ENCODE measurements at places on chromosomes 16 and 17. TPM values are rescaled to one million over a fixed set of nuclear protein-coding genes. Genes with fewer than 3 reads are reported as not detected.

ZNF205 gene
- total RNA-seq, result 16.3 TPM

DNA sequence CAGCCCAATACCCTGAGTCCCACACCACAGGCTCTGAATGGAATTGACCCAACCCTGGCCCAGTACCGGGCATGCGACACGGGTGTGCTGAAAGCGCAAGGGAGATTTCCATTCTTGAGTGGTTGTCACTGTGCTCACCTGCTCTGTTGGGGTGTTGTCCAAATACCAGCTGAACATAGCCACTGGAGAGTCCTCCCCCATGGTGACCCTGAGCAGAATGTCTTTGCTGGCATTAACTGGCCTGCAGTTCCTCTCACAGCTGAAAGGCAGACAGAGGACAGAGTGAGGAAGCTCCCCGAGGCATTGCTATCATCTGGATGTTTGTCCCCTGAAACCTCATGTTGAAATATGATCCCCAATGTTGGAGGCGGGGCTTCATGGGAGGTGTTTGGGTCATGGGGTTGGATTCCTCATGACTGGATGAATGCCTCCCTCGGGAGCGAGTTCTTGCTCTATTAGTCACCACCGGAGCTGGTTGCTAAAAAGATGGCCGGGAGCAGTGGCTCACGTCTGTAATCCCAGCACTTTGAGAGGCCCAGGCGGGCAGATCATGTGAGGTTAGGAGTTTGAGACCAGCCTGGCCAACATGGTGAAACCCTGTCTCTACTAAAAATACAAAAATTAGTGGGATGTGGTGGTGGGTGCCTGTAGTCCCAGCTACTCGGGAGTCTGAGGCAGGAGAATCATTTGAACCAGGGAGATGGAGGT, 57.3 kb upstream of the BCO1 start:
- no peaks in the 10 kb centered on the region for H3K27me3 ChIP-seq
- H3K27ac ChIP-seq, result peak overlapping the region; percentile 68

DNA sequence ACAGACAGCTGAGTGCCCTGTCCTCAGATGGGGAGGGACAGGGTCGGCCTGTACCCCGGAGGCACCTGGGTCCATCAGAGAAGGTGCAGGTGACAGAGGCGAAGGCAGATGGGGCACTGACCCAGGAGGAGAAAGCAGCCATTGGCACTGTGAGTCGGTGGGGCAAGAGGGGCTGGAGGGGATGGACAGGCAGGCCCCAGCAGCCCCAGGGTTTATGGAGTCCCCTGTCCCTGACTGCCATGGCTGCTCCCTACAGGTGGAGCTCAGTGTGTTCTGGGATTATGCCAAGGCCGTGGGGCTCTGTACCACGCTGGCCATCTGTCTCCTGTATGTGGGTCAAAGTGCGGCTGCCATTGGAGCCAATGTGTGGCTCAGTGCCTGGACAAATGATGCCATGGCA, 32.1 kb downstream of the ANKRD40 start:
- peaks cover 31% of the 10 kb centered on the region for H3K4me1 ChIP-seq
- H3K36me3 ChIP-seq, result no peaks in the 10 kb centered on the region
- H3K27ac ChIP-seq, result peak overlapping the region; percentile 66
- DNase-seq, result peak; percentile 77

DNA sequence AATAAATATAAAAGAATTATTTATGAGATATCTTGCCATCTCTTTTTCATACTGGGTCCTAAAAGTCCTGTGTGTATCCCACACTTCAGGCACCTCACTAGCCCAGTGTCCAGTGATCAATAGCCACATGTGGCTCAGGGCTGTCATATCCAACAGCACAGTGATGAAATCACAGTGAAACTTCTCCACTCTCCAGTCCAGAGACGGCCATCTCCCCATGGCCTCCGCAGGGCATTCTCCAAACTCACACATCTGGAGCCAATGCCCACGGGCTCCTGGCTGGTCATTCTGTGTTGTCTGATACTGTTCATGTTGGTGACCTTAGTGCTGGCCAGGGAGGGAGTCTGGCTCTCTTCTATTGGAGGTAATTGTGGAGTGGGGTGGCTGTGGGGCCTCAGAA, 125.2 kb upstream of the SDK2 start:
- H3K27me3 ChIP-seq, result no peaks in the 10 kb centered on the region
- DNase-seq, result no peak
- H3K27ac ChIP-seq, result no peak overlapping the region
- H3K4me1 ChIP-seq, result peaks cover 9% of the 10 kb centered on the region
- no peaks in the 10 kb centered on the region for H3K36me3 ChIP-seq

DNA sequence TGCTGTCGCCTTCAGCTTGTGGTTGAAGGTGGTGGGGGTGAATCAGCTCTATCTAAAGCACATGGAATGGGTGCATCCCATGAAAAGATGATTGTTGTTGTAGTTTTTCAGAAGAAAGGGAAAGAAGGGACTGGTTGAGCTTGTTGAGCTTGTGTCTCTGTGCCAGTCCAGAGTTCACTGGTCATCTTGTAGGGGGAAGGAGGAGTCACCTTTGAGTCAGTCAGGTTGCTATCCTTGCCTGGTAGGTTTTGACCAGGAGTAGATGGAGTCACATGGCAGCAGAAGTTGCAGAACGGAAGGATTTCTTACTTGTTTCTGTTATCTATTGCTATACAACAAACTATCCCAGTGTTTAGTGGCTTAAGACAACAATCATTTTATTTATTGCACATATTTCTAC, 73.3 kb downstream of the PLCG2 start:
- H3K4me3 ChIP-seq, result no peak overlapping the region
- no peak for DNase-seq

DNA sequence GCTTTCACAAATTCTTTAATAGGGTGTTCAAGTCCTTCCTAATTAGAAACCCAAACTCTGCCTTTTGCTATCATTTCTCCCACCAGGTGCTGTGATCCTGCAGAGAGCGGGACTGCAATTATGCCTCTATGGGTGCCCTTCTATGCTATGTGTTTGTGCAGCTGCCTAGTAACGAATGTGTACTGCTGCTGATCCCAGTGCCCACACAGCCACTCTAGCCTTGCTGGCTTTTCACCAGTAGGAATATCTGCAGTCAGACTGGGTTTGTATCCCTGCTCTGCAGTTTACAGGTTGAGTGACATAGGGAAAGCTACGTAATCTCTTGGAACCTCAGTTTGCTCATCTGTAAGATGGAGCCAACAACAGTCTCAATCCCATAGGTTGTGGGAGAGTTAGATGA, 179.6 kb upstream of the IRX3 start:
- H3K27ac ChIP-seq, result no peak overlapping the region
- H3K4me1 ChIP-seq, result no peaks in the 10 kb centered on the region
- DNase-seq, result no peak
- no peaks in the 10 kb centered on the region for H3K27me3 ChIP-seq
- H3K36me3 ChIP-seq, result no peaks in the 10 kb centered on the region
- H3K4me3 ChIP-seq, result no peak overlapping the region
